NCI-H2029 (cell line): ENCODE measurements at places on chromosomes 6 and 20.

- no peak for DNase-seq
Measured at GRCh38 chr6:108921547-108922361, 73.5 kb downstream of the ARMC2 start.

- DNase-seq, result no peak
Measured at GRCh38 chr6:163782436-163783003, 368.0 kb downstream of the QKI start.

DNA sequence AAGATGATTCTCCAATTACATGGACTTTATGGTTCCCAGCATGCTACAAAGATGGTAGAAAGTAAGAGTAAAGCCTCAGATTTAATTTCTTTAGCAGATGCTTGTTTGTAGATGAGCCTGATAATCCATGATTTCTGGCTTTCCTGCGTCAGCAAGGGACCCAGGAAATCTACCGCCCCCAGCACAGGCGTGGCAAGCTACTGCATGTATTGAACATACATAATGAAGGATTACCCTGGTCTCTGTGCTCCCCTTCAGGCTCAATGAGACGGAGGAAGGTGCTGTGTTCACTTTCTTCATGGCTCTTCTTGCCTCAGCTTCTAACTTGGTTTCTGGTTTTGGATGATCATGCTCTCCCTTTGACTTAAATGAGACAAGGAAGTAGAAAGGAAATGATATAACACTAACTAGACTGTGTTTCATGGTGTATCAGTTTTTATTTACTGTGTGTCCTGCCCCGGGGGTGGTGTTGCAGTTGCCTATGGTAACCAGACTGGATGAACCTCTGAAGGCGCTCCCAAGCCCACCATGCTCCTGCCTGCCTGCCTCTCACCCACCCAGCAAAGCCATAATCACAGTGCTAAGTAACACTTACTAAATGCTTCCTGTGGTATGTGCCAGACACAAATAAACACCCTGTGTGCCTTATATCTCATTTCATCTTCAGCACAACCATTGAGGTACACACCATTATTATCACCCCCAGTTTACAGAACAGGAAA, 17.9 kb downstream of the GCM1 start:
- no peak for DNase-seq

- peak; percentile 54 for DNase-seq
Measured at GRCh38 chr6:106974999-106975737, 639 bp upstream of the CD24 start.

- no peak for DNase-seq
Measured at GRCh38 chr6:78611102-78611620, 256.2 kb upstream of the IRAK1BP1 start.

DNA sequence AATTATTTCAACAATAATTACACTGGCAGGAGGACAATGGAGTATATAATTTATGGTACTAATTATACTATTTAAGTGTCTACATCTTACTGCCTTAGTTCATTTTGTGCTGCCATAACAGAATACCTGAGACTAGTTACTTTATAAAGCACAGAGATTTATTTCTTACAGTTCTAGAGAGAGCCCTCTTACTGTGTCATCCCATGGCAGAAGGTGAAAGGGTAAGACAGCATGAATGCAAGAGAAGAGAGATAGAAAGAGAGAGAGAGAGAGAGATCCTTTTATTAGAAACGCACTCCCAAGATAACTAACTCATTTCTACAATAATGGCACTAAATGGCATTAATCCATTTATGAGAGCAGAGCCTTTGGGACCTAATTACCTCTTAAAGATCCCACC, 314.7 kb downstream of the EPM2A start:
- DNase-seq, result no peak

GRCh38 chr6:41942067-41942851, 651 bp upstream of the CCND3 start:
- DNase-seq, result no peak

DNA sequence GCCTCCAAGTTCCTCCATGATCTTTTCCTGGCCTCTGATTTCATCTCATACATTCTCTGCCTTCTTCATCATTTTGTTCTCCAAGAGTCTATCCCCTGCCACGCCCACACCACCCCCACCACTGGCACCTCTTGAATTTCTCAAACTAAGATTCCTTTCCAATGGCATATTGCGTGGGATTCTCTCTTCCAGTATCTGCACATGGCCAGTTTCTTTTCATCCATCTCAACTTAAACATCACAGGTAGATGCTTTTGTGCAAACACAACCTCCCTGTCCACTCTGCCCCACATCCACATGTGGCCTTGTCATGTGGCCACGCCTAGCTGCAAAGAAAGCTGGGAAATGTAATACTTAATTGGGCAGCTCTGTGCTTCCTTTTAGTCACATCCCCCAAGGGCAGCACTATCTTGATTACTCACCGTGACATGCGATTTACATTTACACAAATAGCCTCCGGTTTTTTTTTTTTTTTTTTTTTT, 33.4 kb upstream of the ZMYND8 start:
- no peak for DNase-seq

DNA sequence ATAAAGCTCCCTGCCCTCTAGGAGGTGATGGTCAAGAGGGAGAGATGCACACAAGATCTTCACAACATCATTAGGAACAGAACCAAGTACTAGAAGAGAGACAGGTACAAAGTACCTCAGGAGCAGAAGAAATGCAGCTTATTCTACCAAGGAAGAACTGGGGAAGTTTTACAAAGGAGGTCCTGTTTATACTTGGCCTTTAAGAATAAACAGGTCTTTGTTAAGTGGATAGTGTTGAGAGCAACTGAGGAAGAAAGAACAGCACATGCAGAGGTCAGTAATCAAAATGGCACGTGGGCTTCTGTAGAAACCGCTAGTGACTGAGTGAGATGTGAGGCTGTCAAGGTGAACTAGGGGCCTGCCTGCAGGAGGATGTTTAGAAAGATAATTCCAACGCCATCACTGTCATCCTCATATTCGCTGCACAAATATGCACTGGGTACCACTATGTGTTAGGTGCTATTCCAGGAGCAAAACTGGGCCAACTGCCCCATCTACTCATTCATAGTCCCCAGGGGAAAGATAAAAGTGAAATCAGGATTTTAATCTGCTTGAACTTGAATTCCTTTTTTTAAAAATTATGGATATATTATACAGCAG, 61.1 kb downstream of the ID4 start:
- DNase-seq, result no peak

DNA sequence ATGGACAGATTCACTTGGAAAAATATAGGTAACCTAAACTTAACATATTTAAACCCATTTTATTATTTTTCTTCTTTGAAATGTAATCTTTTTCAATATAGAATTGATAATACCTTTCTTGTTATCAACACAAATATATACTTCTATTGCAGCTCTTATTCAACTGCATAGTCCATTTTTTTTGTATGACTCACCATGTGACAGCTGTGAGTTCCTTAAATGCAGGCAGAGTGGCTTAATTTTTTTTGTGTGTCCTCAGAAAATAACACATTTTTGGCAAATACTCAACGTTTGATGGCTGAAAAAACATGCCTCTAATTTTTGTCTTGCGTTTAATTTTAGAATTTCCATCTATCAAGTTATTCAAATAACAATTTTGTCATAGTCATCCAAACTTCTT, 454.8 kb downstream of the PHF3 start:
- no peak for DNase-seq

DNA sequence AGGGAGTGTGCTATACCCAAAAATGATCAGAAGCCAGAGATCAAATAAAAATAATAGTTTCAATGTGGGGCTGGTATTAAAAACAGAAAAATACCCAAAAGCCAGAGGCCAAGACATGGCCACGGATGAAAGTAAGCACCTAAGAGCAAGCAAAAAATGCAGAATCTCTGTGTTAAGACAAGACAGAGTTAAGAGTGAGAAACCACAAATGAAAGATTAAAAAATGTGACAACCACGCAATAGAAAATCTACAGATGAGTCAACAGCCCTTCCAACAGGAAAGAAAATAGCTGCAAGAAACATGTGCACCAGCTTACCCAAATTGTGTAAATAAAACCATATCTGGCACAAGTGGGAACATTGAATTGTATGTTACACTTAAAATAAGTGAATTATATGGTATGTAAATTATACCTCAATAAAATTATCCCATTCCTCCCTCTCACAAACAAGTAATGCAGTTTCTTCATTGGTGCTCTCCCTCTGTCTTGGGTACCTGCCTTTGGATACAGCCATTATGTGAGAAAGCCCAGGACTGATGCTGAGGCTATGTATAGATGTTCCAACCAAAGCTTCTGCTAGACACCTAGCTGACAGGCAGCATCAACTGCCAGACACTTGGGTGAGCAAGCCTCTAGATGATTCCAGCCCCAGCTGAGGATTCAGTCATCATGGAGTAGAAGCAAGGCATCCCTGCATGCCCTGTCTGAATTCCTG, 55.3 kb upstream of the UFL1 start:
- no peak for DNase-seq

GRCh38 chr6:142927904-142928303, 17.1 kb downstream of the HIVEP2 start:
- DNase-seq, result no peak

DNA sequence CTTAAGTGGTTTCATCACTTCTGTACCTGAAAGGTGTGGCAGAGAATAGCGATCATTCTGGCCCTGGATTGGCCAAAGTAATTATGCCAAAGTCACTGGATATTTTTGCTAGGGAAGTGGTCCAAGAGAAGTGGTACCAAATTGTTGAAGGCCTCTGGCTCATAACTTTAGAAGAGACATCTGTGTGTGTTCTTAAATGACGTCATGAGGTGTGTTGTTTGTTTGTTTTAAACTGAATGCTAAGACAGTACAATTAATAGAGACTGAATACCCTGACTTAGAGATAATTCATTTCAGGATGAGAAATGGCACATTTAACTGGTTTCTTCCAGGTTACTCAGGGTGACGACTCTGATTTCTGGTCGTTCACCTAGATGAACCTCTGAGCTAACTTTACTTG, 3.3 kb downstream of the VAPB start:
- no peak for DNase-seq

DNA sequence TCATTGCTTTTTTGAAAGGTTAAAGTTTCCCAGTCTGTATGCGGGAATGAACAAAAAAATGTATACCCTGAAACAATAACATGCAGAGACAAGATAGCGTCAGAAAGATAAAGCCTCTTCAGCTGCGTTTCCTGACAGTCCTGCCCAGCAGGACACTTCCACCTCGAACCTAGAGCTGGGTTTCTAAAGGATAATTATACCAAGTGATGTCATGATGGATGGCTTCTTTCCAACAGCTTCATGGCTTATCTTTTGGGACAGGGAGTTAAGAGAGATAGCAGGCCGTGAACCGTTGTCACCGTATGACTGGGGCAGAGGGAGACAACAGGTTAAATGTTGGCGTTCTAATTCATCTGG, 267.6 kb upstream of the SGK1 start:
- peak; percentile 23 for DNase-seq

DNA sequence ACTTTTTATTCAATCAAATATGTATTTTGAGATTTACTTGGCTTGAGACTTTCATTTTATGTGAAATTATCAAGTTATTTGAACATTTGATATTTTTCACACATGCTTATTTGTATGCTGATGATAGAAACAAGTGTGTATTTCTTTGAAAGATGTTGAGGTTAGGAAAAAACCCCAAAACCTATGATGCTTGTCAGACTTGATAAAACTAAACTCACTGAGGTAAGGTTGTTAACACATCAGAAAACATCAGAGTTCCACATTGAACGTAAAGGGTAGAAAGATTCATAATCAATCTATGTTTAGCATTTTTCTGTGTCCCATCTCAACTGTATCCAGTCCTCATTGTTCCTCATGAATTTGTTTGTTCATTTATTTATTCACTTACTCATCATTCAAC, 12.2 kb downstream of the SF3B5 start:
- no peak for DNase-seq

DNA sequence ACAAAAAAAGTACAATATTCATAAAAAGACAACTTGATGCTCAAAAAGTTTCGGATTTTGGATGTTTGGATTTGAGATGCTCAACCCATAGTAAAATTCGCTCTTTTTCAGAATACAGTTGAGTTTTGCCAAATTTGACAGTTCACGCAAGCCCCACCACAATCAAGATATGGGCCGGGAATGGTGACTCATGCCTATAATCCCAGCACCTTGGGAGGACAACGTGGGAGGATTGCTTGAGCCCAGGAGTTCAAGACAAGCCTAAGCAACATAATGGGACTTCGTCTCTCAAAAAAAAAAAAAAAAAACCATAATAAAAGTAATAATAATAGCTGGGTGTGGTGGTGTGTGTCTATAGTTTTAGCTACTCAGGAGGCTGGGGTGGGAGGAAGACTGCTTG, 51.3 kb downstream of the PHF20 start:
- no peak for DNase-seq

DNA sequence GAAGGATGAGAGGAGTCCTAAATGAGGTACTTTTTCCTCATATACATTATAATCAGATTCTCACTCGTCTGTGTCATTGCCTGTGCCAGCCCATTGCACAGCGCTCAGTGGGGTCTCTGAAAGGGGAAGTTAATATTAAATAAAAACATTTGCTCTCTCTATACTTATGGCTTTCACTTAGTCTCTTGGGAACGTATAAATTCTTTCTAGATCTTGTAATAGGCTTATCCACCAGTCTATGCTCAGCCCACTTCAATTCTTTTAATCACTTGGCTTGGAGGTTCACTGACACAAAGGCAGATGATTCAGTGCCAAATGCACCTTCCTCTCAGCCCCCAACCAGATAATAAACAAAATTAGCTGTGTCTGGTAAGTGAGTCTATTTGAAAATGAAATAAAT, 164.3 kb upstream of the OGFRL1 start:
- no peak for DNase-seq
